ENCODE measurements at places on chromosomes 12 and 14.

- no peak for DNase-seq
These were observed 30.3 kb downstream of the NDUFA12 start for GRCh38 chr12:94973221-94973620.

DNA sequence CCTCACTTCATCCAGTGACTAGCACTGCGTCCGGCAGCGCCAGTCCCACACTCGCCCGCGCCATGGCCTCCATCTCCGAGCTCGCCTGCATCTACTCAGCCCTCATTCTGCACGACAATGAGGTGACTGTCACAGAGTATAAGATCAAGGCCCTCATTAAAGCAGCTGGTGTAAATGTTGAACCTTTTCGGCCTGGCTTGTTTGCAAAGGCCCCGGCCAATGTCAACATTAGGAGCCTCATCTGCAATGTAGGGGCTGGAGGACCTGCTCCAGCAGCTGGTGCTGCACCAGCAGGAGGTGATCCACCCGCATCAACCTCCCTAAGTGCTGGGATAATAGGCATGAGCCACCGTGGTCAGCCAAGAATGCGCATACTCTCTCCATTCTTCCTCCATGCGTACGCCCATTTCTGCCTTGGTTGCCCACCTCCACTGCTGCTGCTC lies 59.9 kb downstream of the IRF2BPL start:
- DNase-seq = no peak

DNA sequence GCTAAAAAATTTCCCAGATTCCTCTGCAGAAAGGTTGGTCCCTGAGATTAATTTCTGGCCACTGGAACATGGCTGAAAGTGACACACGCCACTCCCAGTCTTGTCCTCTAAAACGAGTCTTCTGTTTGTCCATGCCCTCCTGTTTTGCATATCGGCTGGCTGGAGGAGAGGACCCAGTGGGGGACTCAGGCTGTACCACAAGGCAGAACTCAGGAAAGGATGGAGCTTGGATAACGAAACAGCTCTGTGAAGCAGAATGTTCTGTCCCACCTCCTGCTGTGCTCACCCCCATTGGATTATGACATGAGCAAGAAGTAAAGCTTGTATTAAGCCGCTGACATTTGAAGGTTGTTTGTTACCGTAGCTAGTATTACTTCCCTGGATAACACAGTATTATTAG lies 856.2 kb downstream of the BCL11B start:
- DNase-seq = no peak

DNA sequence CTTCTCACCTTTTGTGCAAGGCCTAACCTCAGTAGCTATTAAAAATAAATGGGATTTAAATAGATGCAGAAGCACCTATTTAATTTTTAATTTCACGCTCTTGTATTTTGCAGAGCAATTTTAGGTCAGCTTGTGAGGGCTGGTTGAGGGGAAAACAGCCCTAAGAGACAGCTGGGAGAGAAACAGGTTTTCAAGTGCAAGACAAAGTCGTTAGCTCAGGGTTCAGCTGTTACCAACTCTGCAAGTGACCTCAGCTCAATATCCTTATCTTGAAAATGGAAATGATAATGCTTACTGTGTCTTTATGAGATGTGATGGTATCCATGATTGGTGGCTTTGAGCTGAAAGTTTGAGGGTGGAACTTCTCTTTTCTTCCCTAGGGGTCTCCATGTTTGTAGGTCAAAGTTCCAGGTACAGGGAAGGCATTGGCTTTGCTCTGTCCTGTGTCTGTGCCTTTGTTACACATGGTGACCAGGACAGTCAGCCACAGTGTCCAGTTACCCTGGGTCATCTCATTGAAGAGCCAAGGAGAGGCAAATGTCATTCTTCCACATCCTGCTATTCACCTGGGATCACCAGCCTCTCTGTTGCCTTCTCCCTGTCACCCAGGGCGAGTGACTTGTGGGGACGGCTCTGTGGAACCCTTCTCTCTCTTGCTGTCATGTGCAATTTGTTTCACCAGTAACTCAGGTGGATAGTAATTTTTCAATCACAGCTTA lies 100.3 kb downstream of the SAMD4A start:
- no peak for DNase-seq

GRCh38 chr12:104802208-104802607 lies 155.9 kb downstream of the SLC41A2 start:
- no peak for DNase-seq

- no peak for DNase-seq
These were observed 263.6 kb downstream of the TMTC2 start for GRCh38 chr12:82950356-82950755.
